ENCODE measurements at places on chromosomes 13 and 19.

GRCh38 chr13:51945149-51945548 lies 66.1 kb downstream of the ATP7B start:
- DNase-seq, result no peak

DNA sequence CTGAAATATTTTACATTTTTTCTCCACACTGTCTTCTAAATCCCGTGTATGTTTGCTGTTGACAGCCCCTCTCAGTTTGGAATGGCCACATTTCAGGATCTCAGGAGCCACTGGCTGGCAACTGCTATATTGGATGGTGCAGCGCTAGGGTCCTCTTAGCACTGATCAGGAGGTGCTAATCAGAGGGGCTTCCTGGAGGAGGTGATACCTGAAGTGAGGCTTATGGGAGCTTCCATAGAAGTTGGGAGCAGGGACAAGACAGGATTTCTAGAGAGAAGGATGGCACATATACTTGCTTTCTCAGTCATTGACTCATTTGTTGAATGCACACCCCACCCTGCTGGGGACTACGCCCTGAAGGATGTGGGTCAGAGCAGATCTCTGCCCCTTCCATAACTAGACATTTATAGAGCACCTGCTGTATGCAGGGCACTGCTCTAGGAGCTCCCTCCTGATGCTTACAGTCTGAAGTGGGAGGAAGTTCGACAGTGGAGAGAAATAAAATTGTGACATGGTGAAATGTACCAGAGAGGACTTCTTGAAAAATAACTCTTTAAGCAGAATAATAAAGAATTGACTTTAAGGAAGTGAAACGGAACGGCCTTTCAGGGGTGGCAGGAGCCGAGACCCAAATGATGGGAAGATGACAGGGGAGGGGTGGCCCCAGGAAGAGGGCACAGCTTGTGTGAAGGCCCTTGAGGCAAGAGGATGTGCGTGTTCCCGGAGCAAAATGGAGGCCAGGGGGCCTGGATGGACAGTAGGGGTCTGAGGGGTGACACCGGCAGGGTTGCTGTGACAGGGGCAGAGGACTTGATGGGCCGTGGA lies 13.1 kb downstream of the AP2A1 start:
- no peak for DNase-seq

DNA sequence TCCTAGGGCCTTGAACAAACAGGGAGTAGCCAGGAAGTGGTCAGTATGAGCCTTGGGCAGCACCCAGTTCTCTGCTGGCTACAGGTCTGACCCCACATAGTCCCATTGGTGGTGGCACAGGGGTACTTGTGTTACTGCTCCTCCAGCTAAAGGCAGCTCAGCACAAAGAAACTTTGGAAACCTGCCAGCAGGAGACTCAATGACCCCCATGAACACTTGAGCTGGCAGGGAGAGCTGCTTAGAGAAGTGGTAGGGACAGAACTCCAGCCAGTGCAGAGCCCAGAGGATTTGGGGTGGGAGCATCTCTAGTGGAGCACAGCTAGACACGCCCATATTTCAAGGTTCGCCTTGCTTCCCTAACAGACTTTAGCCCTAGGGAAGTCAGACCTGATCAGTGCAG lies 10.4 kb upstream of the ZNF586 start:
- DNase-seq, result no peak

DNA sequence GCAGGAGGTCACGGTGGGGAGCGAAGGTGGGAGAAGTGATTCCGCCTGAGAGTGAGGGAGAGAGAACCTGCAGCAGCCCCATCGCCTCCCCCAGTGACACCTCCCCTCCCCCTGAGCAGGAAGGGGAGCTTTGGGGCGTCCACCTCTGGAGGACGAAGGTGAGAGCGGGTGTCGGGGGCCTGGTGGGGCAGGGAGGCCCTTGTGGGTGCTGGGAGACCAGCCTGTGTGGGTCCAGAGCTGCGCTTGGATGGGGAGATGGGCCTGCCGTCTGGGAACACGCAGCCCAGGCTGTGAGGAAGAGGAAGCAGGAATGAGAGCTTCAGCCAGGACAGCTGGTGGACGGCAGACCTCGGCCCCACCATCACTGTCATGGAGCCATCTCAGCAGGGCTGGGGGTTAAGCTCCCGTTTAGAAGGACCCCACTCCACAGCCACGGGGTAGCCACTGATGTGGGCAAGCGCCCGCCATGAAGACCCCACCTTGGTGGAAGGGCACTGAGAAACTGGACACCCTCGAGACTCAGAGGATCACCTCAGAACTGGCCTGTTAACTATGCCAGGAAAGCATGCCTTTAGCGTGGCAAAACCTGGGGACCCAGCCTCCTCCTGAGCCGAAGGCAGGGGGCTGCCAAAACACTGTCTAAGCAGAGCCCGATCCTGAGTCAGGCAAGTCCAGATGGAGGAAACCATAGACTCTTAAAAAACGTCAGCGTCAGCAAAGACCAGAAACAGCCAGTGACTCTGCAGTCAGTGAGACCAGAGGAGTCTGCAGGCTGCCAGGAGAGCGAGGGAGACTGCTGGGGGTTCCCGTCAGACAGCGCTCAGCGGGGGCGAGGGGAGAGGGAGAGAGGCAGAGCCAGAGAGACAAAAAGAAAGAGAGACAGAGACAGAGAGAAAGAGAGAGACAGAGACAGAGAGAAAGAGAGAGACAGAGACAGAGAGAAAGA lies 6.4 kb upstream of the PROZ start:
- no peak for DNase-seq

- DNase-seq, result no peak
These were observed 7.0 kb upstream of the CEACAM7 start for GRCh38 chr19:41694831-41695635.

GRCh38 chr19:39405958-39406655 lies 540 bp upstream of the ZFP36 start:
- DNase-seq, result no peak

DNA sequence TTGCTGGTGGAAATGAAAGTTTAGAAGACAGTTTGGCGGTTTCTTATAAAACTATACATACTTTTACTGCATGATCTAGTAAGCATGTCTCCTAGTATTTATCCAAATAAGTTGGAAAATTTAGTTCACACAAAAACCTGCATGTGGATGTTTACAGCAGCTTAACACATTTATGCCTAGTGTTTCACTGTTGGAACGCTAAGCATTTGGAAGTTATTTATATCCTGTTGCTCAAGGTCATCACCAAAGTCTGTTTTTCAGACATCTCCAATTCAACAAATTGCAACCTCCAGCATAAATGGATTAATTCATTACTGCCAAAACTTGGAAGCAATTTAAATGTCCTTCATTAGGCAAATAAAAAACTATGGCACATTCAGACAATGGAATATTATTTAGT lies 461.8 kb downstream of the SUCLA2 start:
- DNase-seq, result no peak

GRCh38 chr13:113550453-113550852 lies 34.1 kb upstream of the TFDP1 start:
- DNase-seq, result no peak

DNA sequence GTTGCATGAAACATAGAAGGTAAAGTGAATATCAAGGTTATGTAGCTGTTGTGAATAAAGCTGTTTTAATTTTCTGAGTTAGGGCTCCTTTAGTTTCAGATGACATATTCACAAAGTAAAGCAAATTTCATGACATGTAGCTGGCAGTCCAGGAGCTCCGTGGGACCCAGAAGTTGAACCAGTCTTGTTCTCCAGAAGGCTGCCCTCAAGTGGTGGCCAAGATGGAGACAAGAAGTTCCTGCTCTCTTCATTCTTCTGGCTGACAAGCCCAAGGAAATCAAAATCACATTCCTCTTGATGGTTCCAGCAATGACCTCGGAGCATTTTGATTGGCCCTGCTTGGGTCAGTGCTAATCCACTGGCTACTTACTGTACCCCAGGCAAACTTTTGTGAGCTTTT lies 128.7 kb downstream of the LIG4 start:
- no peak for DNase-seq

- DNase-seq, result no peak
These were observed 29.2 kb upstream of the CCNP start for GRCh38 chr19:40255619-40256166.

DNA sequence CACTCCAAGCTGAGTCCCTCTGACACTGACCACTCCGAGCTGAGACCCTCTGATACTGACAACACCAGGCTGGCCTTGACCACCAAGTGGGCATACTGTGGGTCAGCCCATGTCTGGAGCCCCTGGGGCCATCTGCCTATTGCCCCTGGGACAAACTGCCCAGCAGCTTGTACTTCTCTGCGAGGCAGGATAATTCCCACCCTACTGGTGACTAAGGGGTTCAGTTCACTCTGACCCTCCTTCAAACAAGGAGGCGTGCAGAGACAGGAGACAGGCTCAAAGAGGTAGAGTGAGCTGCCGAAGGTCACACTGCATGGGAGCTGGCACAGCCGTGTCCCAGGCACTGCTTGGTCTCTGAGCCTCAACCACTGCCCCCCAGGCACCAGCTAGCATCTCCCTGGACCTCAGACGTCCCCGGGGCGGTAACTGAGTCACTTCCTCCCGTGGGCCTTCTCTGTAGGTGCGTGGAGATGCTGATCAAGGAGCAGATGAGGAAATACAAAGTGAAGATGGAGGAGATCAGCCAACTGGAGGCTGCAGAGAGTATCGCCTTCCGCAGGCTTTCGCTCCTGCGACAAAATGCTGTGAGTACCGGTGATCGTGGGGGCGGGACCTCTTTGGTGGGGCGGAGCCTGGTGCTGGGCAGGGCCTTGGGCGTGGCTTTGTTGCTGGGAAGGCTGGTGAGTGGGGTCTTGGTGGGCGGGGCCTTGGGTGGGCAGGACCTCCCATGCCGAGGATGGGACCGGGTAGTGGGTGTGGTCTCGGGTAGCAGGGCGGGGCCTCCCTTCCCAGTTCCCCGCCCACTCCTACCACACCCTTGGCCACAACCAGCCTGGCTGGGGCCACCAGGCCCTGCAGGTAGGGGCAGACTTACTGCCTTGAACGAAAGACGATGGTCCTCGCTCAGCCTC lies 5.8 kb upstream of the USE1 start:
- DNase-seq, result no peak

GRCh38 chr13:92460479-92460878 lies 766.1 kb upstream of the GPC6 start:
- peak; percentile 79 for DNase-seq

- DNase-seq, result no peak
These were observed 16.0 kb upstream of the SLC7A10 start for GRCh38 chr19:33241530-33242101.

GRCh38 chr13:62014299-62014698 lies 598.6 kb upstream of the PCDH20 start:
- no peak for DNase-seq

- DNase-seq, result no peak
These were observed 26.4 kb downstream of the GRTP1 start for GRCh38 chr13:113337556-113337955.

GRCh38 chr13:48490241-48490640 lies 42.6 kb downstream of the RCBTB2 start:
- DNase-seq, result no peak

GRCh38 chr19:15300533-15301197 lies 31.7 kb downstream of the BRD4 start:
- no peak for DNase-seq

GRCh38 chr13:113106711-113107351 lies 1.2 kb downstream of the F7 start:
- no peak for DNase-seq

DNA sequence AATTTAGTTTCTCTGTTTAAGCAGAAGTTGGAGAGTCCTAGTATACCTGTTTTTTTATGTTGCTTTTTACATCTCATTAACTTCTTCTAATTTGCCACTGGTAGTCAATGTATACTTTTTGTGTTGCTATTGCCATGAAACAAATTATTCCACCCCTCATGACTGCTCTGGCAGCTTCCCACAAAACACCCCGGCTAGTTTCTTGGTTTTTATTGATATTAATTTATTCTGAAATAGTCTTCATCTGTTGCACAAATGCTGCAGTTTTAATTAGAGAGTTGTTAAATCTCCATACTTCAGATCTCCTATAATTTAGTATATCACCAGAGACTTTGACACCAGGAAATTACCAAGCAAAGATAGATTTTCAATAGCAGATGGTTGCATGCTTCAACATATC lies 1159.3 kb upstream of the PRR20A start:
- no peak for DNase-seq

- no peak for DNase-seq
These were observed 2.9 kb downstream of the SLC7A9 start for GRCh38 chr19:32866564-32867265.

DNA sequence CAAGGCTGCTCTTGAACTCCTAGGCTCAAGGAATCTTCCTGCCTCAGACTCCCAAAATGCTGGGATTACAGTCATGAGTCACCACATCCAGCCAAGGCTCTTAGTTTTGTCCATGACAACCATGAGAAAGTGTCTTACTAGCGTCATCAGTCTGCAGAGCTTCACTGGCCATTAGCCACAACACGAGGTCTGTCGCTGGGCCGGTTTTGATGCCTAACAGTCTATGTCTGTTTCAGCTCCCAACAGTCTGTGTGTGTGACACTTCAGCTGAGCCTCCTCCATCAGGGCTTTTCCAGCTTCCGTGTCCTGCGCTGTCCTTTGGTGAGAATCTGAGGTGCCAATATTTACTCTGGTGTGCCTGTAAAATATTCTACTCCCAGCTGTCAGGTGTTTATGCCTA lies 47.6 kb downstream of the CEP89 start:
- peak; percentile 91 for DNase-seq

GRCh38 chr13:21932996-21933395 lies 262.1 kb downstream of the FGF9 start:
- DNase-seq, result peak; percentile 19

DNA sequence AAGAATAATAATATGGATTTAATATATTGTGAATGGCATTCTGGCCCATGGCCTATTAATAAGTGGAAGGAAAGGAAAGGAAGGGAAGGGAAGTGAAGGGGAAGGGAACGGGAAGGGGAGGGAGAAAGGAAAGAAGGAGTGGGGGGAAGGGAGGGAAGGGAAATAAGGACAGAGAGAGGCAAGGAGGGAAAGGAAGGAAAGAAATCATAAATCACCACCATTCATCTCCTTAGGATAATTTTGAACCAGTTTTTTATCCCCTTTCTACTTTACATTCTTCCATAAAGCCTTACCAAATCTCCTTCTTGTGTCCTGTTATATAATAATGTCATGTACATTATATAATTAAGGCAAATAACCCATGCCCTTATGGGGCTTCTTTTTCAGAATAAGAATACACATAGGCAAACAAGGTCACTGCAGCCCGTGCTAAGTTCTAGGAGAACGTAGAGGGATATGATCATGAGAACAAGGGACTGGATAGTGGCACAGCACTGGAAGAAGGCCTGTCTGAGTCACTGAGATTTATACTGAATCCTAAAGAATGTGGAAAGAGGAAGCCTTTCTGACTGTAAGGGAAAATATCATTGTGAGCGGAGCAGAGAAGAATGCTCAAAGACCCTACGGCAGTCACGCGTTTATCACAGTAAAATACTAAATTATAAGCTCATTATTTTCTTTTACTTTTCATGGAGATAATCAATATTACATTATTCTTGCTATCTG lies 444.5 kb upstream of the GPC6 start:
- no peak for DNase-seq

- no peak for DNase-seq
These were observed 69.1 kb downstream of the ALOX5AP start for GRCh38 chr13:30804474-30804873.

DNA sequence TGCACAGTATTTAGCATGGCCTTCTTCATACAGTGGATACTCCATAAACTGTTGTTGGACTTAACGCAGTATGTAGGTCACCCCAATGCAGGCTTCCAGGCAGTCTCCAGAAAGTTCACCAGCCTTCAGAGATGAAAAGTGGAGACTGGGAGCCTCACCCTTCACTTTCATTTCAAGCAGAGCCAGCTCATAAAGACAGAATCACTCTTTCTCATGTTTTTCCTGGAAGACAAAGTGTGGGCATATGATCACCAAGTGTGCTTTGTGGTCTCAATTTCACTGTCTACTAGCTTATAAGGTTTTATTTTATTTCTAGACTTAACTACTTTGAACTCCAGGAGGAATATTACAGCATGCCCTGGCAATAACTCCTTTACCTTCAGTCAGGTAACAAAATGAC lies 26.3 kb upstream of the TNFSF11 start:
- DNase-seq, result no peak

- no peak for DNase-seq
These were observed 1191.4 kb downstream of the UQCRFS1 start for GRCh38 chr19:28021259-28022185.

All from LNCaP clone FGC (cell line).